IPS-NIHi11 (cell line): ENCODE measurements at places on chromosomes 2 and 18.

DNA sequence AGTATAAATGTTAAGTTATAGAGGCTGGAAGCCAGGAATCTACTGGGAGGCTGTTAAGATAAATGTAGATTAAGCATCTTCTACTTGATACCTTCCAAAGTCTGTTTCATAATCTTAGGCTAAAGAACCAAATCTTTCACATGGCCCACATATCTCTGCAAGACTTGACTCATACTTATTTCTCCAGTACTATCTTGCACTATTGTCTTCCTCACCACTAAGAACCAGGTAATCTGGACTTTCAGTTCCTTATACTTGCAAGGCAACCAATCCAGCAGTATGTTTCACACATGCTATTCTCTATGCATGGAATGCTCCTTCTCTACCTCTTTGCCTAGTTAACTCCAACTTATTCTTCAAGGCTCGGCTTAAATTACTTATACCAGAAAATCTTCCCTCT is 62.2 kb downstream of the RBMS1 start:
- no peak for DNase-seq

DNA sequence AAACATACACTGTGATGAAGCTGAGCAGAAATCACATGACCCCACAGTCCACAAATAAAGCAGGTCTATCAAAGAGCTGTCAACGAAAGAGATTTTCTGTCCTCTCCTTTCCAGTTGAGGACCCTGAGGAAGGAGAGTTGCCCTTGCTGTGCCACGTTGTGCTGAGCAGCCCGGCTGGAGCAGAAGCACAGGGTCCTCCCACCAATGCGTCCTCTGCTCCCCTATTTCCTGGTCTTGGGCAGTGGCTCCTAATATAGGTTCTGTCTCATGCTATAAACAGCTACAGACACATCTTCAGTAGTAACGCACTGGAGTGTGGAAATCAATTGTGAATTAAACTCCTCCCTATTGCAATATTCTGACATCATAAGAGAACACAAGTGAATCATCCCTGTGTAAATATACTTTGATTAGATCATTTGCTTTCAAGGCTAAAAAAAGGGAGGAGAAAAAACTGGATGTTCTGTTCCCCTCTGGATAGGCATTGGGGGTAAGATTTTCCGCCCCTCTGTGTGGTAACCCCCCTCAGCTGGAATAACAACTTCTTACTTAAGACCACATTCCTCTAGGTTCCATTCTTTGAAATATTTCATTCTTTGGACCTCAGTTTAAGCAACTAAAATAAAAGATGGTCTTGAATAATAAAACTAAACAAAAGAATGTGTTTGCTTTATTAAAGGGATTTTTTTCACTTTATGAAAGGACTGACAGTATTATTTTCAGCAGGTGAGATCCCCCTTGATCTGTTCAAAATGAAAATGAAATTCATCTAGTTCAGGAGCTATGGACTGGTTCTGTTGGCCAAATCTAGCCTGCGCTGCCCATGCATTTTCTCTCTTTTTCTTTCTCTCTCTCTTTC is 8.3 kb upstream of the RHOB start:
- no peak for DNase-seq

DNA sequence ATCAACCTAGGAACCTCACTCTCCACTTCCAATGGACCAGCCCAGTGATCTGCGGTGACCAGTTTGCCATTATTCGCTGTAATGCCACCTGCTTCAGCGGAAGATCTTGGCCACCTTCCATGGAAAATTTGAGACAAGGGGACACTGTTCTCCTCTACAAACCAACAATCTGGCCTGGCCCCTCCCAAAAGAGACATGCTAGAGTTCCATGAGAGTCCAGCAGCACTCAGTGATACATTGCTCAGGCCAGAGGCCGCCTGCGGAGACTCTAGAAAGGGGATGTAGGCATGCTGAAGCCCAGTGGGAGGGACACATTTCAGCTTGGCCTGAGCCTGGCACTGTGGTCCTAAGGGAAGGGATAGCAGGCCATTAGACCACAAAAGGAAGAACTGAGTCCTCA is 58.3 kb downstream of the COL6A3 start:
- DNase-seq = no peak

DNA sequence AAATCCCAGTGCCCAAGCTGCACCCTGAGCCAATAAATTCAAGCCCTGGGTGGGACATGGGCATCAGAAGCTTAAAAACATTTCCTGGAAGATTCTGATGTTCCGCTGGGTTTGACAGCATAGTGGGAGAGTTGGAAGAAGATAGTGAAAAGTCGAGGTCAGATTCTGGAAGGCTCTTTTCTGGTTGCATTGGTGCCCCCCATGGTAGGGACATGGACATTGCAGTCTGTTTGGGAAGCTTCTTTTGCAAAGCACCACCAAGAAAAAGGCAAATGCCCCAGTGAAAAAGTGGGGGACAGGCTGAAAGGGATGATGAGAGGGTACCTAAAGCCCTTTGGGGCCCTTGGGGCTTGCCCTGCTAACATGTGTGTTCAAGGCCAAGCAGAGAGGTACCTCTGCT is 21.0 kb downstream of the MERTK start:
- peak; percentile 44 for DNase-seq

GRCh38 chr2:200781616-200782015 is 30.1 kb upstream of the BZW1 start:
- DNase-seq = no peak

DNA sequence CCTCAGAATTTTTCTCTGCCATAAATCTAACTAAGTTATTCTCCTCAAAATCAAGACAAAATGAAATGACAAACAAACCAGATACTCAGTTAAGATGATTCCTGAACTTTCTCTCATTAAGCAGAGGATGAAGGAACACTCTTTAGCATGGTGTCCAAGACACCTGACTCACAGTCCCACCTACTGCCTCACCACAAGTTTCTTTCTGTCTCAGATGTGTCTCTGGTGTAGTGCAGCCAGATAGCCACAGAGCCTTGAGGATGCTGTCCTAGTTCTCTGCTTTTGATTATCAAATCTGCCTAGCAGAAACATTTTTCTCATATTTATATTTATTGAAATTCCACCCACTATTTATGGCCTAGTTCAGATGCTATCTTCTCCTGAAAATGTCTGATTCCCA is 103.6 kb upstream of the TMEM200C start:
- no peak for DNase-seq

- peak; percentile 44 for DNase-seq
These were observed 69.3 kb downstream of the BCL11A start for GRCh38 chr2:60484133-60484645.

- DNase-seq = no peak
These were observed 180.0 kb upstream of the CCDC150 start for GRCh38 chr2:196459539-196459938.

- no peak for DNase-seq
These were observed 2132.8 kb upstream of the CELF4 start for GRCh38 chr18:39698436-39698835.
